ENCODE measurements at places on chromosomes 11 and 22. TPM values are rescaled to one million over a fixed set of nuclear protein-coding genes. Genes with fewer than 3 reads are reported as not detected.

- DNase-seq = no peak
These were observed 18.2 kb downstream of the ZBTB16 start for GRCh38 chr11:114077482-114078305.

GRCh38 chr11:117972629-117973502 lies 13.3 kb upstream of the IL10RA start:
- no peak for DNase-seq

The MOGAT2 gene
- 0.08 TPM for total RNA-seq

The GUCD1 gene
- total RNA-seq = 97.7 TPM

The SYT12 gene
- total RNA-seq = 0.62 TPM

- DNase-seq = no peak
These were observed 28.7 kb upstream of the YWHAH start for GRCh38 chr22:31915586-31915985.

- DNase-seq = no peak
These were observed 51.8 kb downstream of the THAP12 start for GRCh38 chr11:76329084-76329648.

DNA sequence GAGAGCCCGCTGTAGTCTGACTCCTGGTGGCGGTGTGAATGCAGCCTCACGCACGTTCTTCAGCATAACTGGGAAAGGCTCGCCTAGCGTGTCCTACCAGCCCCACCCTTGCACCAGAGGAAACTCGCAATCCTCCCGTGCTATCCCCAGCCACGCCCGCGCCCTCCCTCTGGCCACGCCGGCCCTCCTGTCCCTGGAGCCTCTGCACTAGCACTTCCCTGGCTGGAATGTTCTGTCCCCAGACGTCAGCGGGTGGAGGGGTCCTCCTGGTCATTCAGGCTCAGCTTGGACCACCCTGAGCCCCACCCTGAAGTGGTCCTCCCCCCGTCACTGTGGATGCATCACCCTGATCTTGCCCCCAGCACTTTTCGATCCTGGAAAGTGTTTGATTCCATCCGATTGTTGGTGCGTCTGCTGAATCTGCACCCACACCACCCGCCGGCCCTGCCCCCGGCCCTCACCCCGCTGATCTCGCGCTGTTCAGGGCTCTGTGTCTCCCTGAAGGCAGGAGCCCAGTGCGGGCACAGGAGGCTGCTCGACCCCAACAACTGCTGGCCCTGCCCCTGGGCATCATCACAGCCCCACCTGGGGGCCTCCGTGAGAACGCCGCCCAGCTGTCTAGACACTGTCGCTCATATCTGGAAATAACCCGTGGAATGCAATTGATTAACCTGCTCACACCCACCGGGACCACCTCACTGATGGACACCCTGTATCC lies 437.0 kb downstream of the TBC1D22A start:
- DNase-seq = no peak

Measured in Panc1 (cell line).